ENCODE measurements at places on chromosomes 6 and 20. TPM values are rescaled to one million over a fixed set of nuclear protein-coding genes. Genes with fewer than 3 reads are reported as not detected.

DNA sequence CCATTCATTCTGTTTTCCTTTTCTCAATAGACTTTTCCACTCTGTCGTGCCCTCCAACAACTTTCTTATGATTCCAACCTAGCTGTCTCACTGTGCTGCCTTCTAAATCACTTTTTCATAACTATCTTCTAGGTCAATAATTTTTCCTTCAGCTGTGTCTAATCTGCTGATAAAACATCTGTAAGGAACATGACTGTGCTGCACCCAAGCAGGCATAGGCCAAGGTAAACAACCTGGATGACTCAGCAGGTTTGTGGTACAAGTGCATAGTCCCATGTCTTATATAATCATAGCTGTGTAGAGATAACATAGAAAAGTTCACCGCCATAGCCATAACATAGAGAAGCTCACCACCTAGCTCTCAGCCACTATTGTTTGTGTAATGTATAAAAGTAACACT, 332.3 kb downstream of the PLCB1 start:
- DNase-seq: no peak

DNA sequence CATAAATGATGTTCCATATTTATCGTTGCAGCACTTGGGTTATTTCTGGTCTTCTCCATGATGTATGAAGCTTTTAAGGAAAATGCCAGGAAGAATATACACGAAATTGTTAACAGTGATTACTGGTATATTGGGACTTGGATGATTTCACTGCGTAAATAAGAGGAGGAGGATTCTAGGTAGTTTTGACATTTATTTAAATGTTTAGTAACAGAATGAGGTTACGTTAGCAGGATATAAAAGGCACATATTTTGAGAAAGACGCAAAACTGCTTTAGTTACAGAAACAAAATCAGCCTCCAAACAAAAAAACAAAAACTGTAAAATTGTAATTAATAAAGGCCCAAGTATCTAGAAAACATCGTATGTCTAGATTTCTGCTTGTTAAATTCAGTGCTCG, 147.7 kb downstream of the JARID2 start:
- no peak for DNase-seq

DNA sequence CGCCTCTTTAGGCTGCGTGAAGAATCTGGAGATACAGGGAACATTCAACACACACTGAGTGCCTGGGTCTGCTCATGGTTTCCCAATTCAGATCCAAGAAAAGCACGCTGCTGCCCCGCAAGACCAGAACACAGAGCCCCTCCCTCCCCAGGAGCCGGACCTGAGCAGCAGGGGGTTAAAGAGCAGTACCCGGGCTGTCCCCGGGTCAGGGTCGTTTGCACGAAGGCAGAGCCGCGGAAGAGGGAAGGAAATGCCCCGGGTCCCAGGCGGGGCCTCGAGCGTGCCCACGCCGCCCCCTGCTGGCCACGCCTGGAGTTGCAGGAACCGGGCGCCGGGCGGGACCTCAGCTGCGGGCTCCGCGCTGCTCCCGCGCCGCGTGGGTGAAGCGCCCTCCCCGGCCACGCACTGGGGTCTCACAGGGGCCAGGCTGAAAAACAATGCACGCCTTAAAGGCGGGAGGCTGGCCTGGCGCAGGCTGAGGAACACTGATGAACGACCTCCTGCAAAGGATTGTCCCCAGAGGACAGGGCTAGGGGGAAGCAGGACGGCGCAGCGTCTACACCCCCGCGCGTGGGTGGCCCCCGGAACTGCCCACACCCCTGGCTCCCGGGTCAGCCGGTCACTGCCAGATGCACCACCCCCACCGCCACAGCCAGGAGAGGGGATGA, 48.9 kb downstream of the ANKRD60 start:
- peak; percentile 86 for DNase-seq

- DNase-seq: no peak
Measured at GRCh38 chr20:34863421-34863965, 9.2 kb downstream of the GGT7 start.

DNA sequence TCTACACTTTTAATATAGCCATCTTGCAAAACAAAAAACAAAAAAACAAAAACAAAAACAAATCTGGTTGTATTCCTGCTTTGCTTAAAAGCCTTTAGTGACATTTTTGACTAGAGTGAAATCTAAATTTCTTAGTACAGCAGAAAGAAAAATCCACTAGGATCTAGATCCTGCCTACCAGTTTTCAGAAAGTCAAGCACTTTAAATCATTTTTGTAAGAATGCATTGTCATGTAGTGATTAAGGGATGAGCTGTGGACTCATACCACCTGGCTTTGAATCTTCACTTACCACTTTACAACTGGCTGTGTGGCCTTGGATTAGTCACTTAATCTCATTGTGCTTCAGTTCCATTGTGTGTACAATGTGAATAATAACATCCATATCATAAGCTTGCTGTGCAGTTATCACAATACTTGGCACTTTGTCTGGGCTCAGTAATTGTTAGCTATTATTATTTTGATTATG, 4.0 kb downstream of the MKKS start:
- no peak for DNase-seq

- DNase-seq: no peak
Measured at GRCh38 chr20:10856237-10857015, 182.6 kb upstream of the JAG1 start.

DNA sequence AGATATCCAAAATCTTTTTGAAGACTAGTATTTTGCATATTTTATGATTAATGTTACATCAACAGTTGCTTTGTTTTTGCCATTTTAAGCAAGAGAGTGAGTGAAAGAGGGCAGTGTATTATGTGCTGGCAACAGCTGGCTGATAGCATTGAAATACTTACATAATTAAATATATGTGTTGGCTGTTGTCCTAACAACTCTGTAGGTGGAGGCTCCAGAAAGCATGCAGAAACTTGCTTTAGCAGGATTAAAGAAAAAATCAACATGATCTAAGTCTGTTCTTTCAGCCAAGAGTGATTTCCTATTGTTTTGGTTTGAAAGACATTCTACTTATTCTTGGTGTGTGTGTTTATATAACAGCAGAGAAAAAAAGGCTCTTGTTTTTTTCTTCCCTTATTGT, 127.5 kb downstream of the CDKAL1 start:
- no peak for DNase-seq

- no peak for DNase-seq
Measured at GRCh38 chr20:24439737-24440387, 29.6 kb upstream of the SYNDIG1 start.

GRCh38 chr6:73704260-73704659, 8.3 kb downstream of the CD109 start:
- DNase-seq: no peak

- no peak for DNase-seq
Measured at GRCh38 chr6:161590961-161591627, 317.2 kb upstream of the AGPAT4 start.

DNA sequence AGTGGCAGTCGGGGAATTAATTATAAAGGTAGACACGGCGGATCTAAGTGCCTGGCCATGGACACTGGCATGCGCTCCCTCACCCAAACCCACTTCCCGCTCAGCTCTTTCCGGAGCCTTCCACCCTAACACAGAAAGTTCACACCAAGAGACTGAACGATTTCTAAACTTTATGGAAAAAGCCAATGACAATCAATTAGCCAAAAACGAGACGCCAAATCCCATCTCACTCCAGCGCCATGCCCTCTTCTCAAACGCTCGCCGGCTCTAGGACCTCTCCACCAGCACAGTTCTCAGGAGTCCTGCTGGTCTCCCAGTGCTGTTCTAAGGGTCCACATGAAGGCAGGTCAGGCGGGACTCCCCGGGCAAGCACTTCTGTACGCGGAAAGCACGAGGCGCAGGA, 641 bp downstream of the SF3B5 start:
- no peak for DNase-seq

- DNase-seq: peak; percentile 81
Measured at GRCh38 chr6:43773050-43773979, 3.3 kb downstream of the VEGFA start.

GRCh38 chr6:166494757-166495486, 91.6 kb downstream of the RAMACL start:
- DNase-seq: peak; percentile 68

GRCh38 chr20:58103517-58103904, 124.9 kb downstream of the ANKRD60 start:
- DNase-seq: no peak

- DNase-seq: peak; percentile 58
Measured at GRCh38 chr6:168625602-168626001, 184.6 kb downstream of the SMOC2 start.

GRCh38 chr6:55397986-55398385, 70.7 kb downstream of the GFRAL start:
- DNase-seq: no peak

DNA sequence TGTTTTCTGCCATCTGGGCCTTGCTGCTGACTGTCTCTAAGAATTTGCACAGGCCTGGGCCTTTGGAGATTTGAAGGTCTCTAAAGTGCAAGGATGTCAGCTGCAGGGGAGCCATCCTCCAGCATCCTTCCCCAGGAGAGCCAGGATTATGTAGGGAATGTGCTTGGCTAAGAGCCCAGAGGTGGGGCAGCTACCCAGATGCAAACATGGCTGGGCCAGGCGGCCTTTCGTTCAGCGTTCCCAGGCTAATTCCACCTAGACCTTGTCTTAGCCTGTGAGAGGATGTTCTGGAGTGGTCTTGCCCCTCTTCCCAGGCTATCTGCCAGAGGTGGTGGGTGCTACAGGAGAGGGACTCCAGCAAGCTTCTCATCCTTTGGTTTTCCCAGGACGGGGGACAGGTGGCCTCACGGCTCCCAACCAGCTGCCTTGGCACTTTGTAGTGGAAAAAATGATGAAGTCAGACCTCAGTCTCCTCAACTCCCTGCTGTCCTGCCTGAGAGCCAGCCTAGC, 7.7 kb upstream of the PTGIS start:
- no peak for DNase-seq

- DNase-seq: no peak
Measured at GRCh38 chr6:119280668-119281067, 68.9 kb downstream of the MAN1A1 start.

DNA sequence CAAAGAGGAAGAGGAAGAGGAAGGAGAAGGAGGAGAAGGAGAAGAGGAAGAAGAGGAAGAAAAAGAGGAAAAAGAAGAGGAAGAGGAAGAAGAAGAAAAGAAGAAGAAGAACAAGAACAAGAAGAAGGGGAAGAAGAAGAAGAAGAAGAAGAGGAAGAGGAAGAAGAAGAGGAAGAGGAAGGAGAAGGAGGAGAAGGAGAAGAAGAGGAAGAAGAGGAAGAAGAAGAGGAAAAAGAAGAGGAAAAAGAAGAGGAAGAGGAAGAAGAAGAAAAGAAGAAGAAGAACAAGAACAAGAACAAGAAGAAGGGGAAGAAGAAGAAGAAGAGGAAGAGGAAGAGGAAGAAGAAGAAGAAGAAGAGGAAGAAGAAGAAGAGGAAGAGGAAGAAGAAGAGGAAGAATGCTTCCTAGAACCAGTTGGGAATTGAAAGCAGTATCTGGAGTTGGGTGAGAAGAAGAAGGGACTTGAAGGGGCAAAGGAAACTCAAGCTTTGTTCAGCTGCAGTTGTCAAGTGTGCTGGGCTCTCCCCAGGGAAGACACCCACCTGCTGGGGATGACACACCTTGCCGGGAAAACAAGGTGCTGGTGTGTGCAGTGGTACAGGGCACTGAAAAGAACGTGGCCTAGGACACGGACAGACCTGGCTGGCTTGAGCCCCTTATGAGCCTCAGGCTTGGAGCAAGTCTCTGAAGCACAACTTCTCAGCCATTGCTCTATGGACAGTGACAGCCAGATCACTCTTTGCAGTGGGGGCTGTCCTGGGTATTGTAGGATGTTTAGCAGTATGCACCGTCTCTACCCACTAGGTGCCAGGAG, 30.1 kb upstream of the ARFGEF2 start:
- DNase-seq: no peak

FAM209B gene
- 0.65 TPM for total RNA-seq

SLC13A3 gene
- 1.7 TPM for total RNA-seq

RNGTT gene
- total RNA-seq: 13.5 TPM

TRPC4AP gene
- total RNA-seq: 48.9 TPM

RPP21 gene
- total RNA-seq: 27.9 TPM

Measured in posterior vena cava (tissue), 2 donors.